Activated T-helper 17 cell treated with anti-CD3 and anti-CD28 coated beads, Interleukin-2, amount 50 U/mL, for 72 hours (primary cell): ENCODE measurements at places on chromosomes 1 and 21. TPM values are rescaled to one million over a fixed set of nuclear protein-coding genes. Genes with fewer than 3 reads are reported as not detected.

Gene PTPN22
- total RNA-seq = 70.1 TPM

Gene ITGB2
- total RNA-seq = 240 TPM

Gene OLFML3
- 0.40 TPM for total RNA-seq

Gene PBX1
- 0.53 TPM for total RNA-seq

Gene U2AF1
- total RNA-seq = 30.7 TPM

Gene RGS5
- 1.6 TPM for total RNA-seq

Gene KRTAP10-8
- total RNA-seq = not detected

Gene ST6GALNAC5
- not detected for total RNA-seq

Gene LAD1
- not detected for total RNA-seq

Gene HMCN1
- total RNA-seq = 1.2 TPM

Gene PLA2G4A
- total RNA-seq = 0.22 TPM

Gene RCAN1
- total RNA-seq = 6.3 TPM

Gene STIL
- total RNA-seq = 33.0 TPM

Gene CASQ1
- total RNA-seq = not detected

Gene ANGPTL1
- total RNA-seq = not detected

Gene BCL2L15
- total RNA-seq = 4.4 TPM

Gene HES2
- total RNA-seq = 0.37 TPM

Gene RHOU
- 2.1 TPM for total RNA-seq

Gene ASPM
- 59.0 TPM for total RNA-seq

Gene C1orf115
- 0.40 TPM for total RNA-seq

Gene OLIG2
- total RNA-seq = not detected

Gene TCHH
- total RNA-seq = 0.03 TPM

Gene FAM163A
- total RNA-seq = not detected

Gene VAV3
- 1.7 TPM for total RNA-seq
